ENCODE measurements at places on chromosomes 1 and 21.

- no peak for DNase-seq
These were observed 89.3 kb downstream of the PLD5 start for GRCh38 chr1:242435200-242435599.

- no peak for DNase-seq
These were observed 92.8 kb upstream of the CHRM3 start for GRCh38 chr1:239293350-239294110.

DNA sequence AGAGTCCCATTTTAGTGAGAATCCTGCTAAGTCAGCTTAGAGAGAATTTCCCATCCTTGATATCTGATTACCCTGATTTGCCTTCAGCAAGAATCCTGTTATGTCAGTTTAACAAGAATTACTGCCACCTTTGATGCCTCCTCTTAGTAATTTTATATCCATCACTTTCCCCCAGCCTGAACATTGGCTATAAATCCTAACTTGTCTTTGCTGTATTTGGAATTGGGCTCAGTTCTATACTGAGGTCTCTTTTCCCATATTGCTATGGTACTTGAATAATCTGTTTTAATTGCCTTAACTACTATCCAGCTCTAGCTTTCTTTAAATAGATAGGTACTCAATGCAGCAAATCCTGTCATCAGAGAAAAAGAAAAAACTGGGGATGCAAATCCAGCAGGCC is 842.0 kb upstream of the ADAMTS5 start:
- no peak for DNase-seq

GRCh38 chr1:221583465-221583864 is 158.4 kb downstream of the DUSP10 start:
- no peak for DNase-seq

DNA sequence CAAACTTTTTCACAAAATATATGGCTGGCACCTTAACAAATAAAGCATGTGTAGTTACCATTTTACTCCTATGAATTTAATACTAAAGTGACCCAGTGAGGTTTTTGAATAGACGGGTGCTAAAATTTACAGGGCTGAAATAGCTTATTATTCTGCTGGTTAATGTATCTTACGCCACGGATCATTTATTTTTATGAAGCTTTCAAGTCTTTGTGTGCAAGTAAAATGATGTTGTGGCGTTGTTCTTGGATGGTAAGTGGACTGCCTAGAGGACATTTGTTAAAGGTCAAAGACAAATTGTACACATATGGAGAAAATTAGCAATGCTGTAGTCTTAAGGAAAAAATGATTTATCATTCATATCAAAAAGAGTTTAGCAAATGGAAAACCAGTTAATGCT is 22.8 kb downstream of the INSL5 start:
- no peak for DNase-seq

GRCh38 chr21:41064334-41064791 is 103.6 kb upstream of the BACE2 start:
- no peak for DNase-seq

- DNase-seq, result no peak
These were observed 58.8 kb downstream of the ARHGEF10L start for GRCh38 chr1:17598251-17598650.

DNA sequence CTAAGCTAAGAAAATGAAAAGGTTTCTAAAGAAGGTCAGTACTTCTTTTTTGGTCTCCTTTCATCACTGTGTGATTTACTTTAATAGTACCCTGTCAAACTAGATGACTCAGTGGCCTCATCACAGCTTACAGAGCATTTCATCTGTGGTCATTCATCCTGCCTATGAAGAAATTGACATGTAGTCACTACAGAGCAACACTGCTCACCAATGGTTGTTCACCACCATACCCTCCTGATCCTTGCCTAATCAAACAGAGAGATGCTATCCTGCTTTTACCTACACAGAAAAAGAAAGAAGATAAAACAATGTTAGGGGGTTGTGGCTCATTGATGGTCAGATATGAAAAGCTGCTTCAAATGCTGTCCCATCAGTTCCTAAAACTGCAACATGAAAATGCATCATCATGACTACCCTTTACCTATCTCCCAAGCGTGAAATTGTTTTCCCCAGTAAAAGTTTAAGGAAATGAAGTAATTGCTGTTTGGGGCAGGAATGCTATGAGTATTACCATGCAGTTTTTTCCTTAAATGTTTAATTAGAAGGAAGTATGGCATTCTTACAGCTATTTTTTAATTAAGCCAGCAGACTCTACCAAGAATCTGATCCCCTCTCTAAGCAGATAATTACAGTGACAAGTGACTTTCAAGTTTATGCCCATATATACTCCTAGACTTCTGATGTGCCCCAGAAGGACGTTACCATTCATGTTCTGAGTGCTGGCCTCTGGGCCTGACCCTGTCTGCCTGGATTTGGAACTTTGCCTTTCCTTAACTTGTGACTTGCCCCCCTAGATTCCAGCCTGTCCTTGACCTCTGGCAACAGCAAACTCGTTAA is 46.1 kb upstream of the FBXO28 start:
- no peak for DNase-seq

DNA sequence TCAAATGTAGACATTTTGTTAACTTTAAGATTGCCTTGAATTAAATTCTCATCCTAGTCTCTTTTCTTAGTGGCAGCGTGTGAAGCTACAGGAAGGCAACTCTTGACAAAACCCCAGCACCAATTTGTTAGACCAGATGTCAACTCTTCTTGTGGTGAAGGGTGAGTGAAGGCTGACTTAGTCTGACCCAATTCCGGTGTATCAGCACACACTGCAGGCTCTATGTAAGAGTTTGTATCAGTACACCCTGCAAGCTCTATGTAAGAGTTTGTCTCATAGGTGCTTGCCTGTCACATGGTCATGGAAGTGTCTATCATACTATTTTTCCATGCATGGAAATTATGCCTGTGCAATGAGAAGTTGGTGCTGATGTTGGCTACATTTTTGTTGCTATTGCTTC is 16.8 kb downstream of the CR2 start:
- DNase-seq, result no peak

DNA sequence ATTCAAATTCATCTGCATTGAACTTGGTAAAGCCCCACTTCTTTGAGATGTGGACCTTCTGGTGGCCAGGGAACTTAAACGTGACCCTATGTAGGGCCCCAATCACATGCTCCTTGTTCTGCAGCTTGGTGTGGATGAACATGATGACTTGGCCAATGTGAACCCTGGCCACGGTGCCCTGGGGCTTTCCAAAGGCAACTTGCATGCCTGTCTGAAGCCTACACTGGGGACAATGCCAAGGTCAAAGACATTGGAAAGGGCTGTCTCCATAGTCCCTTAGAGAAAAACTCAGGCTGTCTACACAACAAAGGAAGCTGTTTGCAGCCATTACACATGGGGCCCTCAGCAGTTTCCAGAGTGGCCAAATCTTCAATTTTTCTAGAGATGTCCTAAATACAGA is 8.9 kb upstream of the VPS13D start:
- no peak for DNase-seq

DNA sequence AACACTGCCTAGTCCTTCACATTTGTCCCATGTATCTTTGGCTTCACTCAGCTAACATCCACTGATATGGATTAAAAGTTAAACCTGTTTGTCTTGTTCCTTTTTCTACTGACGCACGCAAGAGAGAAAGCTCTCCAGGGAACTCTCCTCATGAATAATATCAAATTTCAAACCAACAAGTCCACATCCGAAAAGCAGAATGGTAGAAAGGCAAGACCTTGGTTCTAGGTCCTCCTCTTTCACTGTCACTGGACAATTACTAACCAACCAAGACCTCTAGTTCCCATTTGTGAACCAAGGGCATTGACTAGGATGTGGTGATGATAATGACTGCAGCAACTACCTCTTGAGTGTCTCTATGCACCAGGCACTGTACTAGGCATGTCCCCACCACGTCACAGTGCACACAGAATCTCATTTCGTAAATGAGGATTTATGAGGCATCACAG is 8.4 kb downstream of the PLPP3 start:
- no peak for DNase-seq

DNA sequence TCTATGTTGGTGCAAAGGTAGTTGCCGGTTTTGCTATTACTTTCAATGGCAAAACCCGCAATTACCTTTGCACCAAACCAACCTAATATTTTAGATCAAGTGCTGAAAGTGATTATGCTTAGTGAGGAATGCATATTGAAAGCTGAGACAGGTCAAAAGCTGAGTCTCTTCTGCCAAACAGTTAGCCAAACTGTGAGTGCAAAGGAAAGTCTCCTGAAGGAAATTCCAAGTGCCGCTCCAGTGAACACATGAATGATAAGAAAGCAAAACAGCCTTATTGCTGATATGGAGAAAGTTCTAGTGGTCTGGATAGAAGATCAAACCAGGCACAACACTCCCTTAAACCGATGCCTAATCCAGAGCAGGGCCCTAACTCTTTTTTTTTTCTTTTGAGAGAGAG is 83.1 kb upstream of the ERRFI1 start:
- DNase-seq, result no peak

- no peak for DNase-seq
These were observed 10.1 kb downstream of the MFSD2A start for GRCh38 chr1:39965044-39965443.

DNA sequence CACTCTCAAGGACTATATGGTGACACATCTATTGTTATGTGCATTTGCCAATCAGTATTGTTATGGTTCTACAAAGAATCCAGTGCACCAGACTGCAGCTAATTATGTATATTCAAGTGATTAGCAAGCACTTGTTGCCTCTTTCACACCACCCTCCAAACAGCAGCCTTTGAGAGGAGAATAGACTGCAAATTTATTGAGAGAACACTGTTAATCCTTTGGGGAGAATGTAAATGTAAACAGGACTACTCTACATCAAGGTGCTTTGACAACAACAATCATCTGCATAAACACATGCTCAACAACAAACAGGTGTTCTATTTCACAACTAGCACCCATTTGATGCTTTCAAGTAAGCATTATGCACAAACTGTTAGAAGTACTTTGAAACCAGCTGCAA is 117.4 kb downstream of the AKT3 start:
- DNase-seq, result no peak

GRCh38 chr1:212205843-212206242 is 79.4 kb upstream of the PPP2R5A start:
- no peak for DNase-seq

GRCh38 chr21:15197696-15198095 is 132.9 kb upstream of the NRIP1 start:
- no peak for DNase-seq

GRCh38 chr1:208157769-208158168 is 86.4 kb downstream of the PLXNA2 start:
- DNase-seq, result no peak

- no peak for DNase-seq
These were observed 58.8 kb upstream of the C1orf115 start for GRCh38 chr1:220631238-220631815.

DNA sequence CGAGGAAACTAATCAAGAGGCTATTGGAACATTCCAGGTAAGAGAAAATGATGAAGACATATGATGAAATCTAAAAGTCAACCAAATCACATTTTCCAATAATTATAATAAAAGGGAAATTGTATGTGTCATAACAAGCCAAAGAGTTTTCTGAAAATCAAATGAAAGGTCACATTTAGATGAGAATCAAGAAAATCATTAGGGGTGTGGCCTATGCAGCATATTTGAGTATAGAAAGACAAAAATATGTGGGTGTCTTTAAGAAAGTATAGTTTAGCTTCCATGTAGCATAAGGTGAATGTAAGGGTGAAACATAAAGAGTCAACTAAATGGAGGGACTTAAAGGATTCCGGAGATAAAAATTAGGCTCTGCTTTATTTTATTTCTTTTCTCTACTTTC is 9.2 kb upstream of the RNPC3 start:
- DNase-seq, result no peak

- no peak for DNase-seq
These were observed 455.3 kb downstream of the KCNT2 start for GRCh38 chr1:196152975-196153374.

DNA sequence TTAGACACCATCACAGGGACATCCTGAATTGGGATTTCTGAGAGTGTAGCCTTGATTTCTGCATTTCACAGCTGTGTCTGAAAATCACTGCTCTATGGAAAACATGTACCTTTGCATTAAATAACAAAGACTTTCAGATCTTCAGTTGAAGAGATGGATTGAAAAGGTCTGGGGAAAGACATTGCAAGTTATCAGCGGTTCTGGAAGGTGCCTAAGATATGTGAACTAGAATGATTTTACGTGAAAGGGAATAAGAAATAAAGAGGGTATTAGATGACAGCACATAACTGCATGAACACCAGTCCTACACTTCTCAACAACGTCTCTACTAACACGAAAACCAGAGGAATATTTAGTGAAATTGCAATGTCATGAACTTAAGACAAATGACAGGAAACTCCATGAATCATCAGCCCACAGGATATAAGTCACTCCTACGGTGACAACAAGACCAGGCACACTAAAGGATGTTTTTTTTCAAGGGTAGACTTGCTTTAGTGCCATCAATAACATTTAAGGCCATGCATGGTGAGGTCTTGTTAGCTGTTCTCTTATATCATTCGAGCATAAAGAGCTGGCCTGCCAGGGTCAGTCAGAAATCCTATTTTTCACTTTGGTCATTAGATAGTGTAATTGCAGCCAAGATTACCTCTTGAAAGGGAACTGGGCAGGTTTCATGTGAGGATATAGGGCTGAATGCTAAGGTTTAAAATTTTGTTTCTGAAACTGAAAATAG is 283.1 kb downstream of the GRIK1 start:
- no peak for DNase-seq

DNA sequence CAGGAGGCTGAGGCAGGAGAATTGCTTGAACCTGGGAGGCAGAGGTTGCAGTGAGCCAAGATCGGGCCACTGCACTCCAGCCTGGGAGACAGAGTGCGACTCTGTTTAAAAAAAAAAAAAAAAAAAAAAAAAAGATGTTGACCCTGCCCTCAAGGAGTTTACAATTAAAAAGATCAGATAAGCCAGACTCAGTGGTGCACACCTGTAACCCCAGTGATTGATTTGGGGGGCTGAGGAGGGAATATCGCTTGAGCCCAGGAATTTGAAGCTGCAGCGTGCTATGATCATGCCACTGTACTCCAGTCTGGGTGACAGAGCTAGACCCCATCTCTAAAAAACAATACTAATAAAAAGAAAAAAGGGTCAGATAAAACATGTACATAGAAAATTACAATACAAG is 1.6 kb upstream of the SESN2 start:
- no peak for DNase-seq

- DNase-seq, result no peak
These were observed 1.4 kb upstream of the KCNJ6 start for GRCh38 chr21:37917612-37918011.

GRCh38 chr1:212256369-212256768 is 28.8 kb upstream of the PPP2R5A start:
- DNase-seq, result no peak

DNA sequence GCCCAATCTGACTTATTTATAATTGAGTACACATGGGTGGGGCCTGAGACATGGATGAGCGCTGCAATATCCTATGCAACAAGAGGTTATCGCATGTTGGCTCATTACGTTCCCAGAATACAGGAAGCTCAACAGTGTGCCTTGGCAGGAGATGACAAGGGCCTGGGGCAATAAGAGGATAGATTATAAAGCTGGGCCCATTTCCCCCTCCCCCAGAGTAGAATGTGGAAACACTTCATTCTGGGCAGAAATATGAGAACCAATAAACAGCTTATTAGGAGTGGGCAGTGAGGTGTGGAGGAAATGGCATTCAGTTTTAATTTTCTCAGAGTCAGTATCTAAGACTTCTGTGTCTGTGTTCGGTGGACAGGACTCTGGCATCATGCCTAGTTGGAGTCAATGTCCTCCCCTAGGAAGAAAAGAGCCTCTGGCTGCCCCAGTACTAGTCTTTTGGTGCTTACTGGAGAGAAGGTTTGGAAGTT is 92.8 kb downstream of the PIK3R3 start:
- DNase-seq, result no peak

Data from hematopoietic multipotent progenitor cell treated with erythropoietin and hydrocortisone succinate and interleukin-3 and kit ligand, for 17 days (in vitro differentiated cells).